Purkinje cell (primary cell): ENCODE measurements at places on chromosomes 1 and 21. TPM values are rescaled to one million over a fixed set of nuclear protein-coding genes. Genes with fewer than 3 reads are reported as not detected.

The ANKRD35 gene
- polyA plus RNA-seq: 0.39 and 0.78 TPM in 2 replicates

The MYOG gene
- not detected in 2 replicates for polyA plus RNA-seq

The NPHS2 gene
- not detected in 2 replicates for polyA plus RNA-seq

The RNF19B gene
- polyA plus RNA-seq: 94.9 and 105 TPM in 2 replicates

The EFNA4 gene
- polyA plus RNA-seq: not detected in 2 replicates

The SLAMF9 gene
- polyA plus RNA-seq: not detected in 2 replicates

The TRIM46 gene
- 0.73 and 2.3 TPM in 2 replicates for polyA plus RNA-seq

The MXRA8 gene
- 0.63 and 3.6 TPM in 2 replicates for polyA plus RNA-seq

The OR1C1 gene
- not detected in 2 replicates for polyA plus RNA-seq

The RGL1 gene
- polyA plus RNA-seq: 5.3 and 8.9 TPM in 2 replicates

The GPR61 gene
- polyA plus RNA-seq: 14.8 and 15.2 TPM in 2 replicates

The S100A7 gene
- polyA plus RNA-seq: not detected in 2 replicates

The OPTC gene
- polyA plus RNA-seq: not detected in 2 replicates

The TMEM53 gene
- polyA plus RNA-seq: 5.8 and 6.1 TPM in 2 replicates

The SH2D2A gene
- polyA plus RNA-seq: not detected in 2 replicates

The GMEB1 gene
- polyA plus RNA-seq: 0.51 and 2.0 TPM in 2 replicates

The CIART gene
- 19.1 and 32.2 TPM in 2 replicates for polyA plus RNA-seq

The TSHB gene
- polyA plus RNA-seq: not detected in 2 replicates

The WNT3A gene
- not detected in 2 replicates for polyA plus RNA-seq

The HSPA6 gene
- polyA plus RNA-seq: 0.62 and 0.66 TPM in 2 replicates

The RPE65 gene
- not detected in 2 replicates for polyA plus RNA-seq

The SPRR2F gene
- polyA plus RNA-seq: not detected in 2 replicates

The CNR2 gene
- not detected in 2 replicates for polyA plus RNA-seq

The LRRC38 gene
- polyA plus RNA-seq: not detected in 2 replicates

The OR2M3 gene
- polyA plus RNA-seq: not detected in 2 replicates

The KLF18 gene
- not detected in 2 replicates for polyA plus RNA-seq

The MFAP2 gene
- not detected in 2 replicates for polyA plus RNA-seq

The DNAJC28 gene
- 16.0 and 21.6 TPM in 2 replicates for polyA plus RNA-seq

The SPOCD1 gene
- not detected in 2 replicates for polyA plus RNA-seq

The KIRREL1 gene
- 0.05 TPM in 1 of 2 replicates, not detected in the other for polyA plus RNA-seq

The OLFML2B gene
- 1.9 TPM in 1 of 2 replicates, not detected in the other for polyA plus RNA-seq

The C1orf141 gene
- not detected in 2 replicates for polyA plus RNA-seq

The OR10Z1 gene
- not detected in 2 replicates for polyA plus RNA-seq

The CRYAA gene
- polyA plus RNA-seq: not detected in 2 replicates

The MTR gene
- polyA plus RNA-seq: 3.5 and 4.2 TPM in 2 replicates
